Frontal cortex (tissue), 4 donors: ENCODE measurements at places on chromosomes 5 and 9.

GRCh38 chr9:112360047-112360804 lies 19.7 kb upstream of the HSDL2 start:
- DNase-seq, result no peak

DNA sequence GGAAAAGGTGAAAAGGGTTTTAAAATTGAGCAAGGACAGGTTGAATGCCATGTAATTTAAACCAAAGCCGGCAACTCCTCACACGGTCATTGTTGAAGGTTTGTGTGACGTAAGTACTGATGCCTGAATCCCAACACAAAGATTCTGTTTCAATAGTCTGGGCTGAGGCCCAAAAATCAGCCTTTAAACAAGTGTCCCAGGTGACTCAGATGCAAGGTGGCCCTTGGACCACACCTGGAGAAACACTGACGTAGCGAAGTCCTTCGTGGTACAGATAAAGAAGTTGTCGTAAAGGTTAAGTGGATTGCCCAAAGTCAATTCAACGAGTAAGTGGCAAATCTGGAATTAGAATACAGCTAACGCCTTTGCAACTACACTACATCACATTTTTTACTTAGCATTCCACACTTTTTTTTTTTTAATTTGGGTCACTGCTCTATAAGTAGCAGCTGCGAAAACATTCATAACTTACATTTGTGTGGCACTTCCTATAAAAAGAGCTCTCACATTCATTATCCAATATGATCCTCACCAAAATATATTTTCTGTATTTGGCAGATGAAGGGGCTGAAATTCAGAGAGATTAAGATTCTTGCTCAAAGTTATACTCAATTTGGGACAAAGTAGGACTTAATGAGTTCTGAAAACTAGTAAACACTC lies 111.3 kb downstream of the LPAR1 start:
- DNase-seq, result no peak

DNA sequence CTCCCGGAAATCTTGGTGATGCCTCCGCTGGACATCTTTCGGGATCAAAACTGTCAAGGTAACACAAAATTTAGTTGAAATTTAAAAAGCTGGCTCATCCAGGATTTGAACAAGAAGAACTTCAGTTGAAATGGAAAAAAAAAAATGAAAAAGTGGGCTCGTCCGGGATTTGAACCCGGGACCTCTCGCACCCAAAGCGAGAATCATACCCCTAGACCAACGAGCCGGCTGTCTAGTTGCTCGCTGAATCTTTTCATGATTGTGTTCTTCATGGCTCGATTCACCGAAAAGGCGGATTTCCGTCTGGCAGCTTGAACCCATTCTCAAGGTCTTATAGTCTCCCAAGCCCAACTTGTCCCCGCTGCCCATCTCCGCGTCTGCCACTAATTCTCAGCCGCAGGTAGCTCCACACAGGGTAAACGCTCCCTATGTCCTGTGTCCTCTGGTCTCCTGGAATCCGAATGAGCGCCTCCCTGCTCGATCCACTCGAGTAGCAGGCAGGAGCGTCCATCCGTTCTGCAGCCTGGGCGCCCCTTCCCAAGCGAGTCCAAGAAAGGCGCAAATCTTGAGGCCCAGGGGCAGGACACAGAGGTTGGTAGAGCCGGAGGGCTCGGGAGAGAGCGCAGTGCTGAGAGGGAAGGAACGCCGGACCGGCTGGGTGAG lies 16.2 kb downstream of the TRIM7 start:
- no peak for DNase-seq

DNA sequence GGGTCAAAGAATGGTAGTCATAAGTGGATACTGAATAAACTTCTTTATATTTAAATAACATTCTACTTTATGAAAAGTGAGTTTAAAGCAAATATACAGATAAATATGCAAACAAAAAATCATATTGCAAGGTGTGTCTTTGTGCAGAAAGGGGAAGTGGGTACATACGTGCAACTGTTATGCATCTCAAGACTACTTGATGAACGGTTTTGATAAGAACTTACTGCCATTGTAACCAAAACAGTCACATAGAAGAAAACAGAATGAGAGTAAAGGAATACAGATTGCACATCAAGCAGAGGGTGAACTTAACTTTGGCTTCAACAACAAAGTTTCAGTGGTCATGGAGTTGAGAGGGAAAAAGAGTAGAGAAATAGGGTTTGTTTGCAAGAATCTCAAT lies 9.9 kb downstream of the CAMK4 start:
- no peak for DNase-seq

DNA sequence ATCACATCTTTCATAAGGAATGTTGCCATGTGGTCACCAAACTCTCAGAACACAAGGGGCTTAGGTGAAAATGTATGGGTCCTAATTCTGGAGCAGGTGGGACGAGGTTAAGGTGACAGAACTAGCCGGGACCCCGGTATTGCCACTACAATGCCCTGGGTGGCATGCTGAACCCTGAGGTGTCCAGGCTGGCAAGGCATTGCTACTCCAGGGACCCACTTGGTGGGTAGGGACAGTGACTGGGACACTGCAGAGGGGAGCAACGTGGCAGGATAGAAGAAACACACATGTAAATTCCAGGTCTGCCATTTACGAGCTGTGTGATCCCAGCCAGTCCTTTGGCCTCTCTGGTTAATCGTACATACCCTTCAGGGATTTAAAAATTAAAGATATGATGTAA lies 206.9 kb upstream of the MVB12B start:
- no peak for DNase-seq

DNA sequence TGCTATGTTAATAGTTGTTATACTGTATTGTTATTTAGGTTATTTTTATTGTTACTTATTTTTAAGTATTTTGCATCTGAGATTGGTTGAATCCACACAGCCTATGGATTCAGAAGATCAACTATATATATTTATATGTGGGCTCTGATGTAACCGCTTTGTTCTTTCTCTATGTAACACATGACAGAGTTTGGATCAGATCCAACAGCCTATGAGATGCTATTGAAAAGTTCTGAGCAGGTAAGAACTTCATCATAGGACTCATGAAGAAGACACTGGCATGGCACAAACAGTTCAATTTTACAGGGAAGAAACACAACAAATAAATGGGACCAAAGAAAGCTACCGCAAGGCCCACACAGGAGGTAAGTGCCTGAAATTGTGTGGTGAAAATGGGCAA lies 93.4 kb downstream of the GNAQ start:
- no peak for DNase-seq

DNA sequence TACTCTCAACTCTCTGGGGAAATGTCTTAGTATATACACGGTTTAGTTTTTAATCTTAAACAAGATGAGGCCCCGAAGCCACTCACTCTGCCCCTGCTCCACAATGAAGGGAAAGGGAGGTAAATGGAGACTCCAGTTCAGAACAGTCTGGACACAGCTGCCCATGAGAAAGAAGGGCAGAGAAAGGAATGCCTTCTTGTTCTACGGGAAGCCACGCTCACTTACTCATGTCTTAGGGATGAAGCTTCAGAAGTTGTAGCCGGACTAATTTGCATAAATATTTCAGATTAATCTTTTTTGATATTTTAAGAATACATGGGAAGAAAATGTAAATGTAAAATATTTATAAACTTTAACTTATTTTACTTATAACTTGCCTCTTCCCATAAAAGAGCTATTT lies 94.0 kb downstream of the COL23A1 start:
- no peak for DNase-seq

DNA sequence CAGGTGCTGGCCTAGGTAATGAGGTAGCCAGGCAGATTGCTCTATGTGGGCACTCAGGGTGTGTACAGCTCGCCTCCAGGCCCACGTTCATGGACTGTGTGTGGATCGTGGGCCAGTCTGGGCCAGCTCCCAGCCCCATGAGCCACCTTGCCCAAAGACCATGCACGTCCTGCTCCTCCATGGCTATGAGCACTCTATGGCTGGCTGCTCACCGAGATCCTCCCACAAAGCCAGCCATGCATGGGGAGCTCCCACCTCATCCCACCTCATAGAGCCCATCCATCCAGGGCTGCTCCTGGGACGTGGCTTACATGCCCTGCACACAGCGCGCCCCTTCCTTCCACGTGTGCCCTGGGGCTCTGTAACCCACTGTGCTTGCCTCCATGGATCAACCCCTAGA lies 262.5 kb upstream of the IRX1 start:
- no peak for DNase-seq

DNA sequence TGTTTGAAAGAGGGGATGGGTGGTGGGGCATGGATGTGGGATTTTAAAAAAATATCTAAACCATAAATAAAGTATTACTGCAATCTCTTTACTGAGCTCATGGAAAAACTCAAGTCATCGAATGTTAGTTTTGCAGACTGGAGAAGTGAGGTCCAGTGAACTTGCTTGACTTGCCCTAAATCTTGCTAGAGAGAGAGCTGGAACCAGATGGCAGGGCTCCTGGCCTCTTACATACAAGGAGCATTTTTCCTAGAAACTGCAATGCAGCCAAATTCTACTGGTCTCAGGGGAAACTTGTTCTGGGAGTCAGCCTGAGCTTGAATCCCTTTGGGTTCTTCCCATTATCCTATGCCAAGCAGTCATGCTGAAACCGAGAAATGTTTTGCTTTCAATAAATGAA lies 2.9 kb upstream of the TGFBI start:
- peak; percentile 44 for DNase-seq

DNA sequence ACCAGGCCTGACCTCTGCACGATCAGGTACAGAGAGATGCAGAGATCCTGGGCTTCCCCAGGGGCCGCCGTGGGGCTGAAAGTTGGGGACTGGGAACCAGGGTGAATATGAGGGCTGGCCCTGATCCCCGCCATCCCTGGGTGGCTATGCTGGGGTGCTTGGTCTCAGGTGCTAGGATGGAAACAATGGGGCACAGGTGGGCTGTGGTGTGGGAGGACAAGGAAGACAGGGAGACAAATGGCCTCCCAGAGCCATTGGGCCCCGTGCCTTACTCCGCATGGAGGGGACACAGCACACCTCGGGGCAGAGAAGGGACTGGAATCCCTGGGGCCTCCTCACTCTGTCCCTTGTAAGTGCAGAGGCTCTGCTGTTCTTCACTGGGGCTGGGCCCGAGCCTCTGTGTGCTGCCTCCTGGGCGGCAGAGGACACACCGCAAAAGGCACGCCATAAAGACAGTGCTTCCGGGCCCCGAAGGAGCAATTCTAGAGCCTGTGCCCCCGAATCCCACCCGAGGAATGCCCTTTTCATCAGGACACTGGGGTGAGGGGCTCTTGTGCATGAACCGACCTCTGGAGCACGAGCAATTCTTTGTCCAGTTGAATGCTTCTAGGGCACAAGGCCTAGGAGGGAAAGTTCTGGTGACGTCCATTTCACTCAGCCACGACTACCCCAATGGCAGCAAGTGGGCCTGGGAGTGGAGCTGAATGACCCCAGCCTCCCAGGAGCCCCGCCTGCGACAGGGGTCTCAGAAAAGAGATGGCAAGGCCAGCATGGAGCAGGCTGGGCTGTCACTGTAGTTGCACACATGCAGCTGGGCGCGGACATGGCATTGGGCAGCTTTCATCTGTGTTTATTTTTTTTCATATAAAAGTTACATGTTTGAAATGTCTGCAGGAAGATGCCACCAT lies 30.9 kb downstream of the PRRT1B start:
- no peak for DNase-seq

DNA sequence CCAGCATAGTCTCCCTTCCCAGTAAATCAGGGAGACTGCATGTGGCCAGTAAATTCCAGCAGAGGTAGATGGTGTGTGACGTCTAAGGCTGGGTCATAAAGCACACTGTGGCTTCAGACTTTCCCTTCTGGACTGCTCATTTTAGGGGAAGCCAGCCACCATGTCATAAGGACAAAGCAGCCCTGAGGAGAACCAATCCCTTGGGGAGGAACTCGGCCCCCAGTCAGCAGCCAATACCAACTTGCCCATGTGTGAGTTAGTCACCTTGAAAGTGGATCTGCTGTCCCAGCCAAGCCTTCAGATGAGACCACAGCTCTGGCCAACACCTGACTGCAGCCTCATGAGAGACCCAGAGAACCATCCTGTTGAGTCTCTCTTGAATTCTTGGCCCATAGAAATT lies 14.7 kb upstream of the NINJ1 start:
- DNase-seq, result no peak

DNA sequence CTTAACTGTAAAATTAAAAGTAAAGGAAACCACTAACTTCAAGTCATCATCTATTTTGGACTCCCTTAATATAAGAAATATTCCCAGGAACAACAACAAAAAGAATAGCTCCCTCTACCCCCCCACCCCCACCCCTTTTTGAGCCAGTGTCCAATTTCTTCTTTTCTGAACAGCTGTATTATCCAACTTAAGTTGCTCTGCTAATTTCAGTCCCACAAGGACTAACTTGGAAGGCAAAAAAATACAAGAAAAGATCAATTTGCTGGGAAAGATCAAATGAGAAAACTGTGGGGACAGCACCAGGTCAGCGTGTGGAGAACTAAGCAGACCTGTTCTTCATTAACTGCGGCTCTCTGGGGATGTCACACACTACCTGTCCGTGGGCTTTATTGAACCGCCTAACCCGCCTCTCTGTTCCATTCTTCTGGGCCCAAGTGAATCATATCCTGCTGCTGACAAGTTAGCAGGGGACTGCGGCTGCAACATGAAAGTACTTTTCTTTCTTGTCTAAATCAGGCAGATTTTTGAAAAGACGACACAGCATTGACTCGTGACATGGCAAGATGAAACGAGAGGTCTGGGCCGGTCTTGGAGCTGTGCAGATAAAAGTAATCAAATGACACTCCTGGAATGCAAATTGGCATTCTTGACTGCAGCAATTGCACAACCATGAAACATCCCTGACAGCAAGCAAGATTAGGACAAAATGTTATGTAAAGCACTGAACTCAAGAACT lies 2.7 kb downstream of the BNC2 start:
- DNase-seq, result no peak

- no peak for DNase-seq
Observed at GRCh38 chr5:132265336-132266030, 8.0 kb downstream of the PDLIM4 start.

DNA sequence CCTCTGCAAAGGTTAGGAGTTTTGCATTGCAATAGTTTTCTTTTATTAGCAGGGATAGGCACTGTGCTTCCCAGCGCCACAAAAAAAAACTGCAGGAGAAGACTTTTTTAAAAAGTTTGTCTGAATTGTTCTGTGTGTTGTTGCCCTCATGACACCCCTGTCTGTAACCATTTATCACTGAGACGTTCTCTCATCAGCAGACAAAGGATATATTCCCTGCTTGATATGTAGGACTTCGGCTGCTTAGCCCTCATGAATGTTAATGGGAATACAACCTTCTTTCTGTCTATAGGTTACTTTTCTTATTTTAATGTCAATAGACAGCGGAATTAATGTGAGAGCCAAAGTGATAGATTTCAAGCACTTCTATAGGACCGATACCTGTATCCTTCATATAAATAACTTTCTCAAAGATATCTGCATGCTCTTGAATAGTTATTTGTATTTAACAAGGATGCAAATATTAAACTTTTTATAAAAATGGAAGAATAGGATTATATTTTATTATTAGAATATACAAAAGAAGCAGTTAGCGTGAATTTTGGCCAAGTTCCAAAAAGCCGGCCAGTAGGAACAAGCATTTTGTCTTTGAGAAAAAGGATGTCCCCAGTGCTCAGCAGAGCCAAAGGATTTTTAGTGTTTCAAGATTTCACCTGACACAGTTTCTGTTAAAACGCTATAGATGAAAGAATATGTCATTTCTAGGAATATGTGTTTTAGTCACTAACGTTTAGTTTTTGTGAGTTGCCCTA lies 1.5 kb upstream of the LYSMD3 start:
- no peak for DNase-seq

- no peak for DNase-seq
Observed at GRCh38 chr5:35131723-35132122, 84.0 kb upstream of the AGXT2 start.

GRCh38 chr5:142053426-142054151 lies 40.8 kb upstream of the GNPDA1 start:
- peak; percentile 29 for DNase-seq

GRCh38 chr9:131148966-131149687 lies 23.7 kb downstream of the NUP214 start:
- no peak for DNase-seq

GRCh38 chr5:24632353-24632752 lies 12.4 kb downstream of the CDH10 start:
- no peak for DNase-seq
